ENCODE measurements at places on chromosomes 12 and 14. TPM values are rescaled to one million over a fixed set of nuclear protein-coding genes. Genes with fewer than 3 reads are reported as not detected.

DNA sequence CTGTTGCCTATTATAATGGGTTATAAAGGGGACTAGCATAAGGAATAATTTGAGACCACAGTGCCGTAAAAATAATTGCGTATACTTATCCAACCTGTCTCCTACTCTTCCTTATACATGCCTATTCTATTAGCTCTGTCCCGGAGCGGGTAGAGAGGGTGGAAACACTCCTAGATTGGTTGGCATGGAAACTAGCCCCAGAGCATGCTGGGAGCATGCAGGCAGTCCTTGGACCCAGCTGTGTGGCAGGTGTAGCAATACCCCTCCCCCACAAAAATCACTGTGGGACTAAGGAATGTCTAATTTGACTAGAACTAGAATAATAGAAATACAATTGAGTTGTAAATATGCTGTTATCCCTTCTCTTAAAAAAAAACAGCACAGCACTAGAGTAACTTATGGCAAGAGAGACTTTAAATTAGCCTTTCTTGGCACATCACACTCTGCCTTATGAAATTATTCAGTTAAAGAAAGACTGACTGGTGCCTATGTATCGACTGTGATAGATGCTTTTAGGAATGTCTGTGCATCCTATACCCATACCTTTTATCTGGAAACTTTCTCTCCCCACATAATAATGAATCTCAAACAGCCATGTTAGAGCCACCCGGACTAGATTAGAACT lies 244.0 kb upstream of the DAAM1 start:
- no peaks in the 10 kb centered on the region for H3K36me3 ChIP-seq
- DNase-seq = no peak
- H3K27ac ChIP-seq = no peak overlapping the region
- H3K4me3 ChIP-seq = no peak overlapping the region
- H3K4me1 ChIP-seq = no peaks in the 10 kb centered on the region
- H3K27me3 ChIP-seq = peaks cover 17% of the 10 kb centered on the region

GRCh38 chr12:87155621-87156020 lies 873.6 kb downstream of the C12orf50 start:
- H3K27me3 ChIP-seq = no peaks in the 10 kb centered on the region
- DNase-seq = no peak
- no peaks in the 10 kb centered on the region for H3K36me3 ChIP-seq

- no peak overlapping the region for H3K4me3 ChIP-seq
- DNase-seq = no peak
- no peaks in the 10 kb centered on the region for H3K36me3 ChIP-seq
These were observed 232.5 kb downstream of the BCL11B start for GRCh38 chr14:99039331-99040041.

DNA sequence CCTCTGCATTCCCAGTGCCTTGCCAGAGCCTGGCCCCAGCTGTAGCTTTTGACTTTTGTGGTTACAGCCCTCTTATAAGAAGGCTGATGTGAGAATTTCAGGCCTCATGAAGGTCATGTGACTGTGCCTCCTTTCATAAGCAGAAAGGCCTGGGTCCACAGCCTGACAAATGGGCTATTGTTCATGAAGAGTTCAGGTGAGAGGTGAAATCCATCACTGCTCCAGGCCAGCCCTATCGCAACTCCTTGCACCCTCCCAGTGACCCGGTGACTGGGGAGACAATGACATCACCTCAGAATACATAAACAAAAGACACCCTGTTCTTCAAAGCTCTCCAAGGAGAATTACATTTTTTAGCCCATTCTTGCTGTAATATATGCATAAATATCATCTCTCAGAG lies 321.5 kb downstream of the PCNX1 start:
- H3K27me3 ChIP-seq = no peaks in the 10 kb centered on the region
- H3K4me1 ChIP-seq = no peaks in the 10 kb centered on the region
- DNase-seq = no peak
- no peak overlapping the region for H3K4me3 ChIP-seq
- no peak overlapping the region for H3K27ac ChIP-seq

KRT79 gene
- total RNA-seq = 0.16 TPM

ETV6 gene
- 53.5 TPM for total RNA-seq

DNA sequence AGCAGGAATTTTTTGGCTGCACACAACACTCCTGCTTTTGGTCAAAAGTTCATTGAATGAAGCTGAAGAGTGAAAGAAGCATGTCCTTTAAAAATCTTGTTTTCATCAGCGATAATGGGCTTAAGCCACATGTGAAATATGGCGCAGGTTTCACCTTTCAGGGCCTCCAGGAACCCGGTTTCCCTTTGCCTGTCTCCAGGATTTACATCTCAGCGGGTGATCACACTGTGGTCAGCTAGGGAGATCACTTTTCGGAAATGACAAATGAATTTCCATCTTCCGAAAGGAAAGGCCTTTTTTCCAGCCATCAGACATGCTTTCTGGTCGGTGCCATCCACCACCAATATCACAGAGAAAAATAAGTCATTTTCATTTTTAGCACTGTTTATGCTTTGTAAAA lies 727.1 kb upstream of the TBX3 start:
- no peak for DNase-seq
- H3K4me1 ChIP-seq = no peaks in the 10 kb centered on the region
- H3K27ac ChIP-seq = no peak overlapping the region

- H3K27me3 ChIP-seq = no peaks in the 10 kb centered on the region
- no peak overlapping the region for H3K27ac ChIP-seq
- no peaks in the 10 kb centered on the region for H3K36me3 ChIP-seq
These were observed 23.2 kb upstream of the MTHFD1 start for GRCh38 chr14:64364907-64365306.

DNA sequence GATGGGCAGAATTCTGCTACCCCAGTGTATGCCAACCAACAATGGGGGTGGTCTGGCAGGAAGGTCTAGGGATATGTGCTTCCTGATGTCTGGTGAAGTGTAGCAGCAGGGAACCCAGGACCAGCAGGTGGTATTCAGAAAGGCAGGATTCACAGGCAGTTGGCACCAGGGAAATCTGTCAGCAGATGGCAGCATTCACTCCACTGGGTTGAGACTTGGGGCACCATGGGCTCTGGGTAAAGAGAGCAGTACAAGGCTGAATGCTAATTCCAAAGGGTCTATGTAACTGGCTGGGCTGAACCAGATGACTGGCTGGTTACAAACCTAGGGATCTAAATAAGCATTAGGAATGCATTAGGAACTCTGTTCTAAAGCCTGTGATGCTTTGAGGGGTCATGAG lies 466.9 kb upstream of the STXBP6 start:
- DNase-seq = no peak
- no peaks in the 10 kb centered on the region for H3K4me1 ChIP-seq
- no peak overlapping the region for H3K27ac ChIP-seq
- no peaks in the 10 kb centered on the region for H3K27me3 ChIP-seq
- no peak overlapping the region for H3K4me3 ChIP-seq

- H3K27ac ChIP-seq = no peak overlapping the region
- peaks cover 34% of the 10 kb centered on the region for H3K27me3 ChIP-seq
- peaks cover 20% of the 10 kb centered on the region for H3K4me1 ChIP-seq
- H3K36me3 ChIP-seq = no peaks in the 10 kb centered on the region
- no peak for DNase-seq
These were observed 2.8 kb upstream of the SP7 start for GRCh38 chr12:53338916-53339315.

- H3K27ac ChIP-seq = no peak overlapping the region
- no peak for DNase-seq
- peaks cover 36% of the 10 kb centered on the region for H3K27me3 ChIP-seq
- H3K4me1 ChIP-seq = peaks cover 13% of the 10 kb centered on the region
- H3K4me3 ChIP-seq = no peak overlapping the region
These were observed 3.1 kb downstream of the PYGL start for GRCh38 chr14:50941151-50941550.

DNA sequence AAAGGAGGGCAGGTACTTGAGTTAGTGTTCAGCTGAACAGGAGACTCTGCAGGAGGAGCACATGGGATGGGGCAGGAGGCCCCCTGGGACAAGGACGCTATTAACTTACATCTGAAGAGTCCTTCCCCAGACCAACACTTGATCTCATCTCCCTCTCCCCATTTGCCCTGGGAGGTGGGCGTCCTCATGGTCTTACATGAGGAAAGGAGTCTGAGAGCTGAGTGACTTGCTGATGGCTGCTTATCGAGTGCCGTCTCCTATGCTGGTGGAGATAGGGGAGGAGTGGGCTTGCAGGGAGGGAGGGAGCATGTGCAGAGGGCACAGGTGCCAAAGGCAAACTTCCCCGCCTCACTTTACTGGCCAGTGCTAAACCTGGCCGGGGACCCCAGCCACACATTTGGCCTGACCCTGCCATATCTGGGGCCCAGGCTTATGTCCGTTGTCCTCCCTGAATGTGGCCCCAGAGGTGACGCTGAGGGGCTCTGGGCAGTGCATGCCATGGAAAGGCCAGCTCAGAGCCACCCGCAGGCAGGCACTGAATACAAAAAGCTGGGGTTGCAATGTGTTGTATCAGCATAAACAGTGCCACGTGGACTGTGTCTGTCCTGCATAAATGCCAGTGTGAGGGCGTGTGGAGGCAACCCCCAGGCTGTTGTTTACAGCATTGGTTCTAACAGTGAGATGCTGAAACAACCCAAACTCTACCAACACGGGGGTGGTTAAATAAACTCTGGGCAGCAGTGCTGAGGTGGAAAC lies 29.4 kb downstream of the FAIM2 start:
- DNase-seq = no peak
- H3K27me3 ChIP-seq = no peaks in the 10 kb centered on the region
- no peak overlapping the region for H3K27ac ChIP-seq
- H3K4me3 ChIP-seq = no peak overlapping the region
- H3K4me1 ChIP-seq = no peaks in the 10 kb centered on the region
- H3K36me3 ChIP-seq = no peaks in the 10 kb centered on the region

DNA sequence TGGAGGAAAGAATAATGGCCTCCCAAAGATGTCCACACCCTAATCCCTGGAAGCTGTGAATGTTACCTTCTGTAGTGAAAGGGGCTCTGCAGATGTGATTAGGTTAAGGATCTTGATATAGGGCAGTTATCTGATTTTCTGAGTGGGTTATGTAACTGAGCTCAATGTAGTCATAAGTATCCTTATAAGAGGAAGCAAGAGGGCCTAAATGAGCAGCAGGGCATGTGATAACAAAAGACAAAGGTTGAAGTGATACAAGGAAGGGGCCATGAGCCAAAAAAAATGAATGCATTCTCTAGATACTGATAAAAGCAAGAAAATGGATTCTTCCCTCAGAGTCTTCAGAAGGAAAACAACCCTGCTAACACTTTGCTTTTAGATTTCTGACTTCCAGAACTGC lies 78.8 kb downstream of the OSBPL8 start:
- peaks cover 21% of the 10 kb centered on the region for H3K36me3 ChIP-seq
- no peak for DNase-seq
- H3K4me1 ChIP-seq = peaks cover 7% of the 10 kb centered on the region
- H3K4me3 ChIP-seq = no peak overlapping the region

GRCh38 chr14:35470755-35471154 lies 63.2 kb upstream of the INSM2 start:
- H3K27me3 ChIP-seq = peaks cover 22% of the 10 kb centered on the region
- no peak overlapping the region for H3K27ac ChIP-seq
- H3K36me3 ChIP-seq = no peaks in the 10 kb centered on the region
- H3K4me3 ChIP-seq = no peak overlapping the region

A2M gene
- total RNA-seq = not detected

SSTR1 gene
- not detected for total RNA-seq

DNA sequence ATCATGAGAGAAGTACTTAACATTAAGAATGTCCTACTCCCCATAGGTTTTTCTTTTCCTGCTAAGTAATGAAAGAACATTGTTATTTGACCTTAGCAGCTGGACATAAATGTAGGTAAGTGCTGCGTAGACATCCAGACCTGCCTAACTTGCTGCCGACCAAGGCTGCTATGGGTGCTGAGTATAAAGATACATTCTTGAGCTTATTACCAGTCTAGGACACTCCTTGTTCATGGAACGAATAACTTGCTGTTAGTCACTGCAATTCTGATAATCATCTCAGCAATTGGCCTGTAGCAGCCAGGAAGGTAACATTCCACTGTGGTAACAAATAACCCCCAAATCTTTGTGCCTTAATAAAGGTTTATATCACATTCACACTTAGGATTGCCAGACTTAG lies 478.1 kb downstream of the VRK1 start:
- no peak for DNase-seq
- no peaks in the 10 kb centered on the region for H3K36me3 ChIP-seq
- H3K4me3 ChIP-seq = no peak overlapping the region

DNA sequence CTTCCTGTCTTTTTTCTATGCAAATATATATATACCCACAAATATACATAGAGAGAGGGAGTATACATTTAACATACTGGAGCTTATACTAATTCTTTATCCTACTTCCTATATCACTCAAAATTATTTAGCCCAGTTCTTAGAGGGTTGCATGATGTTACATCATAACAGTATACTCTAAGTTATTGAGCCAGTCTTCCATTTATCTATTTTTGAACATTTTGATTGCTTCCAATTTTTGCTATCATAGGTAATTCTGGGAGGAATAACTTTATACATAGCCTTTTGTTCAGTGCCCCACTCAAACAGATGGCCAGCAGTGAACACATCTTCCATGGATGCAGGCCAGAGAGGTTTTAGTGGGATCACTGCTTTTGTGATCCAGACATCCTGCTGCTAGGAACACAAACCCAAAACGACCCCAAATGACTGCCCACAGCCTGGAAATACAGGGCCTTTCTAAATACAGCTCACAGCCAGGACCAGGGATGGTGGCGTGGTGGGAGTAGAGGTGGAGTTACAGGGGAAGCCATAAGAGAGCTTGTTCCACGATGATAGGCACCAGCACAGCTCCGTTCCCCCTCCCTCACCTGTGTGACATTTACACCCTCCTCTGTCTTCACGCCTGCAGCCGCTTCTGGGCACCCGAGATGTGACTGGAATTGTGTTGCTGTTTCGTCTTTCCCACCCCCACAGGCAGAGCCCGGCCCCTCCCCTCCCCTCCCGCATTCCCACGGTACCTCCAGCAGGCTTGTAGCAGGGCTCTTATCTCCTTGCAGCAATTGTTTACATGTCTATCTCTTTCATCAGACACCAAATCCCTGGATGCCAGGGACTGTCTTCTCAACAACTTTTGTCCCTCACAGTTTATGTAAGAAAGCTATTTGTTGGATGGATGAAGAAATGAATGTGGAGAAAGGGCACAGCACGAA lies 30.7 kb upstream of the HDAC7 start:
- DNase-seq = no peak
- peaks cover 64% of the 10 kb centered on the region for H3K36me3 ChIP-seq
- no peak overlapping the region for H3K27ac ChIP-seq
- no peaks in the 10 kb centered on the region for H3K27me3 ChIP-seq
- H3K4me3 ChIP-seq = no peak overlapping the region

DNA sequence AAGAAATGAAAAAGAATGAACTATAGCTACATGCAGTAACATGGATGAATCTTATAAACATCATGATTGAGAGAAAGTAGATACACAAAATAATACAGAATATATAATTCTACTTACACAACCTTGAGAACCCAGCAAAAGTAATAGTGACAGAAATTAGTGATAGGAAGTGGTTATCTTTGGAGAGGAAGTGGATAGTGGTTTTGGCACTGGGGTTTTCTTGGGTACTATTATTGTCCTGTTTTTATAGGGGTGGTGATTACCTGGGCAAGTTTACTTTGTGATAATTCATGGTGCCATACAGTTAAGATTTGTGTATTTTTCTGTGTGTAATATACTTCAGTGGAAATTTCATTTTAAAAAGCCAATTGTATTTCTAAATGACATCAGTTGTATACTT lies 352.7 kb downstream of the AEBP2 start:
- no peaks in the 10 kb centered on the region for H3K36me3 ChIP-seq
- no peak overlapping the region for H3K4me3 ChIP-seq
- peaks cover 3% of the 10 kb centered on the region for H3K27me3 ChIP-seq
- no peak overlapping the region for H3K27ac ChIP-seq

All from activated CD4-positive, alpha-beta T cell treated with anti-CD3 and anti-CD28 coated beads for 36 hours (primary cell).